ENCODE measurements at places on chromosomes 4 and X.

GRCh38 chr4:105594099-105595010 is 41.9 kb downstream of the ARHGEF38 start:
- DNase-seq = no peak

DNA sequence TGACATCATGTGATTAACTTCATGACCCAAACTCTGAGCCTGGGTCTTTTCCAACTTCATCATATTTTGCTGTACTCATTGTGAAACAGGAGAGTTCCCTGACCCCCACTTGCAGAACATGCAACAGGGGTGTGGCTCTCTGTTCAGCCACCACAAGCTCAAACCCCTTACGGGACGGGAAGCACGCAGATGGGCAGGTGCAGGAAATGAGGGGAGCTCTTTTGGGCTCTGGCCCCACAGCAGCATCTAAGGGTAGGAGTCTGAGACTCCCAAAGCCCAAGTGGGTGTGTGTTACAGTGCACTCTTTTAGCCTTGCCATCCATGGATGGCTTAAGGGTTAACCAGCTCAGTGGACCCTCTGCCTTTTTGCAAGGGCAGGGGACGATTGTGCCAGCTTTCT is 599.5 kb upstream of the SMIM31 start:
- DNase-seq = no peak

DNA sequence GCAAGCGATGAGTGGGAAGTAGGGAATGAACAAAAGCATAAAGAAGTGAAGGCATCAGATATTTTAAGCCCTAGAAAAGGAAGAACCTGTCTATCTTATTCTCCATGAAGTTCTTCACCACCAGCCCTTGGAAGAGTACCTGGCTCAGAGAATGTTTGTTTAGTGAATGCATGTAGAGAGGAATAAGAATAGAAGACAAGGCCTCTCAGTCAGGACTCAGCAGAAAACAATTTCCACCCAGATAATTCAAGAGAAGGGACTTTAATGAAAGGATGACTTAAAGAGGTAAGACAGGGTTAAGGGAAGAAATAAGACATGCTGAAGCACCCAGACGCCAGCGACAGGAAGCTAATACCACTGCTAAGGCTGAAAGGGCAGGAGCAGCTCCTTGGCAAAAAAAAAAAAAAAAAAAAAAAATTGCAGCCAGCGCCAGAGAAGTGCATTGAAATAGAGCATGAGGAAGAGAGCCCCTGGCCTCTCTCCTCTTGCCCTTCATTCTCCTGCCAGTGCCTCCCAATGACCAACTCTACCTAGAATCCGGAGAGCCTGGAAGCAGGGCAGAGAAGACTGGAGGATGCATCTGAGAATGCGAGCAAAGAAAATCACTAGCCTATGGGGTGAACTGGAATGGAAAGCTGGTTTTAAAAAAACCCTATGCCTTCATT is 47.2 kb upstream of the RASGEF1B start:
- DNase-seq = no peak

GRCh38 chrX:16594490-16594889 is 55.5 kb upstream of the S100G start:
- no peak for DNase-seq

GRCh38 chr4:185227713-185228278 is 18.4 kb downstream of the SNX25 start:
- DNase-seq = no peak

Measured in CD8-positive, alpha-beta memory T cell (primary cell).